ENCODE measurements at places on chromosomes 13 and 19.
A peak's percentile ranks its signal among the peaks of the same experiment; 100 is the strongest.

DNA sequence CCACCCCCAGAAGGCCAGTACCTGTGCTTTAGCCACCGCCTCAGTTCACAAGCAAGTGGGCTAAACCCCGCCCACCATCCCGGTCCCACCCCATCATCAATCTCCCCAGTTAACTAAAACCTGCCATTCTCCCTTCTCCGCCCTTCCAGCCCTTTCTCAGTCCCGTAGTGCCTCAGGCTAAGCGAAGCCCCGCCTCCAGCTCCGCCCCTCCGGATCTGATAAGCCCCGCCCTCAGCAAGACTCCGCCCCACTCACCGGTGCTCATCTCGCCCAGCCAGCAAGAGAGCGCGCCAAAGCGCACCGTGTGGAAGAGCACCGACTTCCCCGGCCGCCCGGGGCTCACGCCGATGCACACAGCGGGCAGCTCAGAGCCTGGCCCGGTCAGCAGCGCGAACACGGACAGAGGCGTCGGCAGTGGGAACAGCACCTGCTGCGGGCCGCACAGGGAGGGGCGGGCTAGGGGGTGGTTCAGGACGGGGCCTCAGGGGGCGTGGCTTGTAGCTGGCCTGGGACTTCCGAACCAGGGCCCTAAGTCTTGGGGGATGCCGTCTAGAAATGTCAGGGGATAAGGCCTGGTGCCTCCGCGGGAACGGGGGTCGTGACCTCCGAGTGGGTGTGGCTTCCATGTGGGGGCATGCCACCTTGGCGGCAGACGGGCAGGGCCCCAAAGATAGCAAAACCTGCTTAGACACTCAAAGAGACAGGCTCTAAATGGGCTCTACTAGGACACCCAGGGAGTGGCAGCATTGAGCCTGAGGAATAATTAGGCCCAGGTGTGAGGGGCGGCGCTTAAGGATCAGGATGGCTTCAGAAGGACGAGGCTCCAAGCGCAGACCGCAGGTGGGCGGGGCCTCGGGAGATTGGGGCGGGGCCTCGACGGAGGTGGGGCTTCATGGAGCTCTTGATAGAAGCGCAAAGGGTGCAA lies 21.4 kb downstream of the MAP4K1 start:
- no peak for DNase-seq

GRCh38 chr19:12952488-12953137 lies 4.4 kb downstream of the GADD45GIP1 start:
- no peak for DNase-seq

DNA sequence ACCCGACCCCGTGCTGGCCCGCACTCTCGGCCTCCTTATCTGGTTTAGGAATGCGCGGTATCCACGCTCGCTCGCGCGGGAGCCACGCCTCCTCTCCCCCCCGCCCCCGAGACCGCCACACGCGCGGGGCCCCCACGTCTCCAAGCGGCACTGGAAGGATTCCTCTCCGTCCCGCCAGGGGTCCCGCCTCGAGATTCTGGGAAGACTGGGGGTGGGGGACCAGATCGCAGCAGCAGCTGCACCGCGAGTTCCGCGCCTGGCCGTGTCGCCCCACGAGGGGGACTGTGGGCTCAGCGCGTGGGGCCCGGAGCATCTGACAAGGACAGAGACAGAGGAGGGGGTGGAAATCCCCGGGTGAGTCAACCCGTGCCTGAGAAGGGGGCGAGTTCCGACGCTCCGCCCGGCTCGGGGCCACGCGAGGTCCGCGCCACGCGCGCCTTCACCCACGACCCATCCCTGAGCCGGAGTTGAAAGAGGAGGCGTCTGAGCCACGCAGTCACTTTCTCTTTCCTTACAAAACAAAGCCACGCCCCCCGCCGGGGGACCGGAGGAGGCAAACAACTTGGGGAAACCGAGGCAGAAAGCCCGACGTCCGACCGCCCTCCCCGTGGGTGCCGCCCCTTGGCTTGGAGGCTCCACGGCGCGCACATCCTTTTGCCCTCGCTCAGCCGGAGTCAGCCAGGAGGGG lies 814 bp downstream of the S1PR2 start:
- DNase-seq = peak; percentile 83

GRCh38 chr13:54373211-54373610 lies 1344.6 kb downstream of the OLFM4 start:
- DNase-seq = no peak

- no peak for DNase-seq
These were observed 246.6 kb downstream of the TSHZ3 start for GRCh38 chr19:31102674-31103073.

DNA sequence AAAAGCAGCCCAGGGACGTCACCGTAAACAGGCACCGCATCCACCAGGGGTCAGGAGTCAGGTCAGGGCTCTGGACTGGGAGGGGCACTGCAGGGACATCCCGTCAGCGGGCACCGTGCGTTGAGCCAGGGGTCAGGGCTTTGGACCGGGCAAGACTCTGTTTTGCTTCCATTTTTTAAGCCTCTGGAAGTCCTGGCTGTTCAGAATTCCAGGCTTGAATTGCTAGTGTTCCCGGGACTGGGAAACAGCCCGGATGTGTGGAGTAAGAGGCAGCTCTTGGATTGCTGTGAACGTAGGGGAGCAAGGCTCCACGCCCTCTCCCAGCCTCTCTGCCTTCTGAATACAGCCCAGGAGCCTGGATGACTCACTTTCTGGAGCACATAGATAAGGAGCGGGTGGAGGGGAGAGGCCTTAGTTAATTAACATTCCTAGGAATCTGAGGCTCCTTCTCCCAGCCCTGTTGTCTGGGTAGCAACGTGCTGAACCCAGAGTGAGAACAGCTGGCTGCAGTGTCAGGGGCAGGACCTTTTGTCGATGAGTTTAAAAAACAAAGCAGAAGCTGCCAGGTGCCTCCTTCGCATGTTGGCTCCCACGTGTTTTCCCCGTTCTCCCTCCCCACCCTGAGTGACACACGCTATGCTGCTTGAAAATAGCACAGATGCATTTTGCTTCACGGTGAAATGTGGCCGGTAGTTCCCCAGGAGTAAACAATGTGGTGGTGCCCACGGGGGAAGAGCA lies 21.9 kb downstream of the ATP11A start:
- DNase-seq = no peak

DNA sequence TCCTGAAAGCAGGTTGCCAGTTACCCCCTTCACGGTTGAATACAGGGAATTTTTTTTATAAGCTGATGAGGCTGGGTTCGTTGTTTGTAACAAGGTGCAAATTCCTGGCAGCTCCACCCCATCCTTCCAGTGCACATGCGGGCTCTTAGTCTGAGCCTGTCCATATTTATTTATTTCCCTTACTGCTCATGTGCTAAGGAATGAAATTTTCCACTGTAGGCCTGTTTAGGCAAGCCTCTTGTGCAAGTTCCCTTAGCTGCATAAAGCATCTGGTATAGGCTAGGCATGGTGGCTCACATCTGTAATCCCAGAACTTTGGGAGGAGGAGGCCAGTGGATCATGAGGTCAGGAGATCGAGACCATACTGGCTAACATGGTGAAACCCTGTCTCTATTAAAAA lies 560.9 kb upstream of the PCDH9 start:
- no peak for DNase-seq

GRCh38 chr19:35045667-35046300 lies 4.3 kb downstream of the HPN start:
- DNase-seq = peak; percentile 42

GRCh38 chr19:34692549-34692948 lies 15.1 kb downstream of the ZNF302 start:
- DNase-seq = no peak

DNA sequence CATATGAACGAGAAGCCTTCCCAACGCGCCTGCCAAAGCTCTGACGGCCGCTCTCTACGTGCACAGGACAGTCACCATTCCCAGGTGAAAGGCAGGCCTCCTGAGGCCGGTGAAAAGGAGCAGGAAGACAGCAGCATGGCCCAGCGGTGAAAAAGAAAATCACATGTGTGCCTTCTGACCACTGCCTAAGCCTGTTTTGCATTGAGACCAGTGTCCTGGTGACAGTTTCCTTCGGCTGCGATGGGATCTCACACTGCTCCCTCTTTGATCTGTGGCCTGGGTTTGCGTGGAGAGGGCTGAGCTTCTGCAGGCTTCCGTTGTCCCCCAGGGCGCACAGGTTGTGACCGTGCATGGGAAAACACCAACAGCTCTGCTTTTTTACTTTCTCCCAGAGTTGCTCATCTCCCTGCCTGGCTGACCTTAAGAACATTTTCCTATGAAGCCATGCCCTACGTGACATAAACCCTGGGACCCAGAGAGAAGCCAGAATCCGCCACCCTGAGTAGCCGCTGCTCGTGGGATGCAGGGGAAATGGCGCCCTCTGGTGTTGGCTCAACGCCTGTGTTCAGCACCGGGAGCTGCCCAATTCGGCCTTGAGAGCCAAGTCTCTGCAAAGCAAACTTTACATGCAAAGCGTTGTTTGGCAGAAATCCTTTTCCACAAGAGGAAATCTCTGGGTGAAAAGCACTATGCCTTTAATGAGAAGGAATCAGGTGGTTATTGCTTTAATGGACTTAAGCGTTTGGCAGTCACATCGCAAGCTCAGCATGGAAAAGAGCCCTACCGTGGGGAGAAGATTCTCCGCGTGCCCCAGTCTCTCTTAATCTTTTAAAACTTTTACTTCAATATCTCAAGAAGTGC lies 112.2 kb upstream of the GPR12 start:
- DNase-seq = peak; percentile 39

GRCh38 chr19:19948800-19949199 lies 48.1 kb downstream of the ZNF93 start:
- DNase-seq = no peak

GRCh38 chr13:102033386-102033785 lies 368.5 kb downstream of the FGF14 start:
- DNase-seq = no peak

DNA sequence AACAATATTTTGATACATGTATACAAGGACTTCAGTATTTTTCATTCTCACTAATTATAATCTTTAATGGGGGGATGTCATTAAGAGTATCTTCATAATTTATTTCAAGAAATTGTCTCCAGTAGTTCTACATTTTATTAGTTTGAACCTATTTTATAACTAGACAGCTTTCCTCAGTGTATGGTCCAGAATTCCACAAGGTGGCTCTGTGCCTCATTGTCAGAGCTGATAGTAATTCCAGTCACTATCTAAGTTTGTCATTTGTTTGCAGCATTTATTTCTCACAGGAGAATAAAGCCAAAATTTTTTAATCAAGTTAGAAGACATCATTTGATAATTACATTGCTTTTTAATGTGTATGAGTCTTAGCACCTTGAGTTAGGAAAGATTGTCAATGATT lies 1633.0 kb upstream of the PCDH20 start:
- no peak for DNase-seq

DNA sequence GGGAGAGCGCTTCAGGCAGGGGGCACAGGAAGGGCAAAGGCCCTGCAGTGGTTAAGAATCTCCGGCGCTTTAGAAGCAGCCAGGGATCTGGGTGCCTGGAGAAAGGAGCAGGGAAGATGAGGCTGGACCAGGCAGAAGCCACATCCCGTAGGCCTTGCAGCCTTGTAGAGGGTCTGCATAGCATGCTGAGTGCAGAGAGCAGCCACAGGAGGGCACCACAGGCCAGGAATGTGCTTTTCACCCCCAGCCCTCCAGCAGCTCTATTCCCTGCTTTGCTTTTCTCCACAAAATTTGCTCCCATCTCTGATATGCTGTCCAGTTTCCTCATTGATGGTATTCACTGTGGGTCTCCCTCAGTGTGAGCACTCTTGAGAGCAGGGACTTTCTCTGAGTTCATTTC lies 5.7 kb downstream of the WDR62 start:
- DNase-seq = peak; percentile 21

DNA sequence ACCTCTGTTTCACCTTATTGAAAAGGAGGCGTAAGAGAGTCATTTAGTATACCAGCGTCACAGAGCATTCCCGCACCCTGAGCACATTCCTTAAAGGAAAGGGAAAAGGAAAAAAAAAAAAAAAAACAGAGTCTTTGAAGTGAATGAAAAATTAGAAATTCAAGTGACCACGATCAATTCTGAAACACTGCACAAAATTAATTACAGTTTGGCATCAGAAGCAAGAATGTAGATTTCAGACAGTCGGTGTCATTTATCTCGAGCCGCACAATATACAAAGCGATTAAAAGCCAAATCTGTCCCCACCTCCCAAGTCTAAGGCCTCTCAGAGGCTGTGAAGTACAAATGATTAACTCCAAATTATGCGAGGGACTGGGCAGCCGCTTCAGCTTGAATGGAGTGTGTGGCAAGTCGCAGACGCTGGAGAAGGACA lies 173.7 kb upstream of the ZNF507 start:
- DNase-seq = no peak

DNA sequence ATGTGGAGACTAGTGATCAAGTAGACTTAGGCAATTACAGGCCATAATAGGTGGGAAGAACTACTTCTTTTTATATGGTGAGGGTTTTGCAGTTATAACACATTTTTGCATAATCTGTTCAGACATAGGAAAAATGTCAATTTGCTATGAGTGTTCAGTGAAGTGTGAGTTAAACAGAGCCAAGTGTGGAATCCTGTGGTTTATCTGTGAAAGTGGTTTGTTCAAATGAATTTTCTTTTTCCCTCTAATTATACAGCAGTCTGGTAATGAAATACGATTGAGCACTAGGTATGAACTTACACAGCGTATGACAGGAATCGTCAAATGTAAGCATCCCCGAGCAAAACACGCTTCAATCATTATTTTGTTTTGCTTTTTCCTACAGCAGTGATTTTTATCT lies 178.3 kb downstream of the STK24 start:
- no peak for DNase-seq

GRCh38 chr19:50461066-50461875 lies 15.0 kb upstream of the EMC10 start:
- peak; percentile 77 for DNase-seq

GRCh38 chr13:63463782-63464610 lies 2048.3 kb upstream of the PCDH20 start:
- no peak for DNase-seq

DNA sequence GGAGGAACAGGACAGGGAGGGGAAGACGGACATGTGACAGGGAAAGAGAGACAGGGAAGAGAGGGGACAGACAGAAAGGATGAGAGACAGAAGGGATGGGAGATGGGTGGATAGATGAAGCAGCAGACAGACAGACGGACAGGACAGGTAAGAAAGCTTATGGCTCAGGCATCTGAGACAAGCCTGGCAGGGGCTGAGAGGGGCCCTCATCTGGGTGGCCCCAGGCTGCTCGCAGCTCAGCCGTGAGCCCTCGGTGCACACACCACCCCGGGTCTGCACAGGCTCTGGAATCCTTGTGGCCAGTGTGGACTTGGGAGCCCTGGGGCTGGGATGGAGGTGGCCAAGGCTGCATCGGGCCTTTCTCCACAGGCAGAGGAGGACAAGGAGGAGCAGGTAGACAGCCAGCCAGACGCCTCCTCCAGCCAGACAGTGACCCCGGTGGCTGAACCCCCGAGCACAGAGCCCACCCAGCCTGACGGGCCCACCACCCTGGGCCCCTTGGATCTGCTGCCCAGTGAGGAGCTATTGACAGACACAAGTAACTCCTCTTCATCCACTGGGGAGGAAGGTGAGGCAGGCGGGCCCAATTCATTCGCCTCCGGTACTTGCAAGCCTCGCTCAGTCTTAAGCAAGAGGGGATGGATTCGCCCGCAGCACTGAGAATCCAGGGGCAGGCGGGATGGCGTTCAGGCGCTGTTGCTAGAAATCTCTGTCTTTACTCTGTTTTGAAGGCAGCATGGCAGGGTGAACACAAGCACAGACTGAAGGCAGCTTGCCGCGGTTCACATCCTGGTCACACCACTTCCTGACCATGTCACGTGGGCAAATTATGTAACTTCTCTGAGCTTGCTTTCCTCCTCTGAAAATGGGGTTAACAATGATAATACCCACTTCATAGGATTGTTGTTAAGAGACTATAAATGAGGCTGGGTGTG lies 14.0 kb downstream of the GRAMD1A start:
- peak; percentile 86 for DNase-seq

- DNase-seq = no peak
These were observed 81.2 kb upstream of the KCTD15 start for GRCh38 chr19:33715462-33715861.
